ENCODE measurements at places on chromosomes 1 and 21.

GRCh38 chr1:96072021-96072420 is 649.6 kb upstream of the PTBP2 start:
- no peak for DNase-seq

- DNase-seq: peak; percentile 46
Observed at GRCh38 chr1:161119092-161119903, 1.4 kb downstream of the NIT1 start.

GRCh38 chr1:197810812-197811211 is 35.5 kb upstream of the DENND1B start:
- no peak for DNase-seq

GRCh38 chr1:237763137-237763536 is 127.6 kb downstream of the ZP4 start:
- DNase-seq: no peak

DNA sequence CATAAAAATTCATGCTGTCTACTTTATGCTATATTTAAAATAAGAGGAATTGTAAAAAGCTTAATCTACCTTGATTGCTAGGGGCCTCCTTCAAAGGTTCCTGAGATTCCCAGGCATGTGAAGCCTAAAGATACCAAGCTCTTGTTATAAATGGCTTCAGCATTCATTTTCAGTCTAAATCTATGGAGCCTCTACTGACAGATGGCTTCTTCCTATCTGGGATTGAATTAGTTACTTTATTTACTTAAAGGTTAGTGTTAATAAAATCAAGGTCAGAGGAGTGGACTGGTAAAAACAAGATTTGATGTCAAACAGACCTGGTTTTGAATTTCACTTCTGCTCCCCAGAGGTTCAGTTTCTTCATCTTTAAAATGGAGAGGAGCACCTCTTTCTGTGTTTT is 93.7 kb downstream of the TNNI3K start:
- no peak for DNase-seq

- DNase-seq: no peak
Observed at GRCh38 chr1:150102986-150103385, 35.4 kb downstream of the VPS45 start.

DNA sequence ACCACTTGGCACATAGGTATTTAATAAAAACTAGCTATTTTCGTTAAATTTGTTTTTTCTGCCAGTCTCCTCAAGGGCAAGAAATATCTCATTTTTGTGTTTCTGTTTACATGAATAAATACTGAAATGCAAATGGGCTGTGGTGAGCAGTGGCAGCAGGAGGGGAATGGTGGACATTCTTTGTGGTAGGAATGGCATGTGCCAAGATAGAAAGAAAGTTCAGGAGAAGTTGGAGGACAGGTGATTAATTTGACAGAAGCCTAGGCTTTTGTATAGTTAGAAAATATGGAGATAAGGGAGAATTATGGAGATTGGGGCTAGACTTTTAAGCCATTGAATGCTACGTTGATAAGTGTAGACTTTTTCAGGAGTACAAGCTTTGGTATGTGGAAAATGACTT is 8.6 kb downstream of the RAP1A start:
- DNase-seq: no peak

DNA sequence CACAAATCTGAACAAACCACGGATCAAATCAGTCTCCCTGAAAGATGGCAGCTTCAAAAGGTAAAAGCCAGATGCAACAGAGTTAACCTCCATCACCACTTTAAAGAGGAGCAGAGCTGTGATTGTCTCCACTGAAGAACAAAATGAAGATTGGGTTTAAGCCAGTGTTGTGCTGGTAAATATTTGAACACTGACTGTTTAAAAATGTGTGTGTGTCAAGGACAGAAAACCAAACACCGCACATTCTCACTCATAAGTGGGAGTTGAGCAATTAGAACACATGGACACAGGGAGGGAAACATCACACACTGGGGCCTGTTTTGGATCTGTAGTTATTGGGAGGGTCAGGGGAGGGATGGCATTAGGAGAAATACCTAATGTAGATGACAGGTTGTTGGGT is 83.9 kb downstream of the ST6GALNAC5 start:
- DNase-seq: no peak

DNA sequence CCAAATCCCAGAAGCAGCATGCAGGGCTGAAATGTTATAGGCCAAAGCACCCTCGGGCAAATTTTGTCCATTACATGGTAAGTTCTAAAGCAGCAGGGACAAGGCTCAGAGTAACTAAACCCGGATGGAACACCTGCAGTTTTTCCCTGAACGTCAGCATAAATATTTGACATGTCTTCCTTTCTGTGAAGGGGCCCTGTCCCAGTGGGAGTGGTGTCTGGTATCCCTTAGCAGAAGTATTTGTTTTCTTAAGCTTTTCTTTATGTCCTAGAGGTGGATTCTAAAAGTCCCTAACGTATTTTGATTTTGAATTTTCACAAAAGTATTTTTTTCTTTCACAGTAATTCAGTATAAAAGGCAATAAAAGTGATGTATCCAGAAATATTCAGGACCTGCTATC is 223.9 kb downstream of the ST6GALNAC3 start:
- no peak for DNase-seq

GRCh38 chr1:246794828-246795671 is 70.8 kb downstream of the SCCPDH start:
- no peak for DNase-seq

GRCh38 chr1:29585201-29585600 is 348.9 kb downstream of the PTPRU start:
- no peak for DNase-seq

- DNase-seq: no peak
Observed at GRCh38 chr1:229230893-229231753, 39.8 kb upstream of the RAB4A start.

GRCh38 chr1:243575070-243575469 is 275.0 kb downstream of the AKT3 start:
- DNase-seq: no peak

DNA sequence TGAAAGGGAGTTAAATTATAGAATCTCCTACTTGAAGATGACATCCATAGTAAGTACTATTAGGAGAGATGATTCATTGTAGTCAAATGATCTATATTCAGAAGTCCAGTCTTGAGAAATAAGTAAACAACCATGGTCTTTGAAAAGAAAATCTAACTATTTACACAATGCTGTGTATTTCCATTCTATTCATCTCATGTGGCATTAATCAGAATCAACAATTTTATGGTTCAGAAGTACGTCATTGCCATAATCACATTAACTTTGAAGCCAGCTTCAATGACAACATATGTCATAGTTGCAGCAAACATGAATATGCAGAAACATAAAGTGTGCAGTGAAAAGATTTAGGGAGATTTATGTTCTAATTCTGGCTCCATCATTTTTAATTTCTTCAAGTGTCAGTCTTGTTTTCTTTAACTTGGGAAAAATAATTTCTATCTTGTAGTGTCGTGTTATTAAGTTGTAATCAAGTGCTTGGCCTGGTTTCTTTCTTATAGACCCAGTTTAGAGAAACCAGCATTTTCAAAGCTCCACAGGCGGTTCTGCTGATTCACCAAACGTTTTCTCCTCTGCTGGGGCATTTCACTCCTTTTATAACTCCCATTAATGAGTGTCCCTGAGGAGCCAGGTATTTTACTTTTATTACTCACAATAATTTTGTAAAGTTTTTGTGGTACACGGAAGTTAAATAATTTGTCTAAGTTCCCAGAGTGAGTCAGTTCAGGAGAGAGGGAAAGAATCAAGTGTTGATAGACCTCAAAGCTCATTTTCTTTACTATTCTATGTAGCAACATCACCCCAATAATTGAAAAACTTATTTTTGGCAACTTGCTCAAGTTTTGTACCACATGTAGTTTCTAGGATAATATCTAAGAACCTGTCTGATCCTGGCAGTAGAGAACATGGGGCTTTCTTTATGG is 35.9 kb upstream of the PTGS2 start:
- no peak for DNase-seq

DNA sequence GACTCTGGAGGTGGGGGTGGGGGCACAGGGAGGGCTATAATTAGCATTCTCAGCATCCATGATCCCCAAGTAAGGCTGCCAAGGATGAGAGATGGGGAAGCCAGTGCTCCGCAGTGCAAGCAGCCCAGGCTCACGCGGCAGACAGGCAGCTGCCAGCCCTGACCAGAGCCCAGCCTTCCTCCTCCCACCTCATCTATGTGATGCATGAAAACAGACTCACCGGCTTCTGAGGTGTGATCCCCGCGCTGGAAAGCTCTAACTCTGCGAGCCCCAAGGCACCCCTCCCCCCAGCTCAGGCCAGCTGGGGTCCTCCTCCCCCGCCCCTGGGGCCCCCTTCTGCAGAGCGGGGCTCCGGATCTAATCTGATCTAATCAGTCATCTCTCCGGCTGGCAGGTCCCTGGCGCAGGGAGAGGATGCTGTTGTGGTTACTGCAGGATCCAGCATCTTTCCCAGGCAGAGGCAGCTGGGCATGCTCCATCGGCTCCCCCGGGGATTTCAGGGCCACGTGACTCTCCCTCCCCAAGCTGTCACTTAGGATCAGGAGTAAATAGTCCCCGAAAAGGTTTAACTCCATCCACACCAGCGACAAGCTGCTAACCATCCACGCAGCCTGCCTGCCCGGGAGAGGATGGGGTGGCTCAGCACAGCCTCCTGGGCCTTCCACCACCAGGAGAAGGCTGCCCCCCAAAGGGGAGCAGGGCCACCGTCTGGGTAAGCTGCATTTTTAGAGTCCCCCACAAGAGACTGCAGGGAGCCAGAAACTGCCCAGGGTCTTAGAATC is at the start of gene PLEKHA6:
Gene PLEKHA6, minus strand, starts transcription at position 456 of the 782 bp plus-strand sequence. CDS start 86,202 bp downstream, outside the sequence.
- DNase-seq: no peak

GRCh38 chr1:86245566-86246190 is 89.1 kb upstream of the COL24A1 start:
- DNase-seq: no peak

GRCh38 chr1:163166886-163167555 is 35.7 kb downstream of the RGS5 start:
- DNase-seq: no peak

- DNase-seq: no peak
Observed at GRCh38 chr1:16385659-16386453, 18.8 kb downstream of the SZRD1 start.

- DNase-seq: no peak
Observed at GRCh38 chr1:203199481-203199815, 12.9 kb upstream of the CHI3L1 start.

DNA sequence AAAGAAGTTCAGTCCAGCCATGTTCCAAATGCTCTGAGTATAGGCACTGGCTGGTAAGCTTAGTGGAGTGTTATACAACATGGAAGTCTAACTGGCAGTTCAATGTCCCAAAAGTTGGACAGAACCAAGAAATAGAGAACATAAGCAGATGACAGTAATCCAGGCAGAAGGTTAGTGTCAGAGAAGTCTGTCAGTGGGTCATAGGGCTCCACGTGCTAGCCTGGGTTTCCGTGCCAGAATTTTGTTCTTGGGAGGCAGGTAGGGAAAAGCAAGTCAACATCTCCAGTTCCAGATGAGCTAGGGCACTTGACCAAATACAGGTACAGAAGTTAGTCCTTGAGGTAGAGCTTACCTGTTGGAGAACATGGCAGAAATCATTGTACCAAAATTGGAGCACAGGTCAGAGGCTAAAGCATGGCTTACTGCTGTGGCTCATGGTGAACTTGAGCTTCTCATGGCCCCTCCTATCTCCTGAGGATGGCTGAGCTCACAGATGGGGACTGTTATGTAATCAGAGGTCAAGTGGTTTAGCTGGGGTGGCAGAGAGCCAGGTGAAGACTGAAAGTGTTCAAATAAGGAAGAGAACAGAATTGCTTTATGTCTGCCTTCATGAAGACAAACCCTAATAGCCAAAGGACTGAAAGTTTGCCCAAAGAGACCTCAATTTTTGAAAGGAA is 170.8 kb downstream of the NFIA start:
- no peak for DNase-seq

- no peak for DNase-seq
Observed at GRCh38 chr21:42481169-42481568, 14.9 kb downstream of the RSPH1 start.

DNA sequence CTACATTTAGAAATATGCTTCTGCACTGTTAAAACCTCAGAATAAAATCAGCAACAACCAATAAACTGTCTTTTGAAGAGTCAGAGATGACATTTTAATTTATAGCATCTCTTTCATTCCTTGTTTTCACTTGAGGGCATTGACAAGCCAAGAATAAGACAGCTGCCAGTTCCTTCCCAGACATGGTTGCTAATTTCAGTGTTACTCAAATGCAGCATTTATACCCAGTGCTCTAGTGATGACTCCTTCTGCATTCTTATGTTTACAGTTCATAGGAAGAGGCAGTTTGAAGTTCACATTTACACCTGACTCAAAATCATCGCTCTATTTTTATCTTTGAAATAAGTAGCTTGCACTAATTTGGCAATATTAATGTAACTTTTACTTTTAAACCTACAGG is 44.9 kb downstream of the PLA2G4A start:
- DNase-seq: no peak

All from hindlimb muscle (tissue), 1 donor.